DMS53 (cell line): ENCODE measurements at places on chromosomes 7 and 10.
A peak's percentile ranks its signal among the peaks of the same experiment; 100 is the strongest.

GRCh38 chr10:60942788-60943315 is 1.1 kb downstream of the RHOBTB1 start:
- DNase-seq, result peak; percentile 85

DNA sequence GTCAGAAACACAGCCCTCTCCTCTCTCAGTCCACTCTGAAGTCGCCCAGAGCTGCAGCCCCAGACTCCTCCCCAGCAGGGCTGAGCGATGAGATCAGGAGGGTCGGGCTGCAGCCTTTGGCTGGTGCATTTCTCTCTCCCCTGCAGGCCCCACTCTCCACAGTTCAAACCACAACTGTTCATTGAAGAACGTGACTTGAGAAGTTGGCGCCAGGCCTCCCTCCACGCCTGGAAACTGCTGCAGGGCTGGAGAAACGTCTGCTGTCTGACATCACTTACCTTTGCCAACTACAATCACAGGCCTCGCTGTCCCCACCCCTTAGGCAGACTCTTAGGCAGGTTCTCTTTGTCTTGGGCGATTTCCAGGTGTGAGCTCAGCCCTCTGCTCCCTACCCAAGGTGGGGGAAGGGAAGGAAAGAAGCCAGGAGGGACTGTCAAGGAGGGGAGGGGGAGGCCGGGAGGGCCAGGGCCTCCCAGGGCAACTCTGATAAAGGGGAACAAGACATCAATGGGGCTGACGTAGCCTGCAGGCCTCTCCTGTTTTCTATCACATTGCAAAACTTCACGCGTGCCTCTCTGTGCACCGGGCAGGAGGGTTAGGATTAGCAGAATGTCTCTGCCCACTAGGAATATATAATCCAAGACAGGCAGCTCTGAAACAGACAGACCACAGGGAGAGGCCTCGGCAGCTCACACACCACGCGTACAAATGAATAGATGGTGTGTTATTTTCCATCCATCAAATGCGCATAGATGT is 32.7 kb downstream of the CALML5 start:
- peak; percentile 86 for DNase-seq

DNA sequence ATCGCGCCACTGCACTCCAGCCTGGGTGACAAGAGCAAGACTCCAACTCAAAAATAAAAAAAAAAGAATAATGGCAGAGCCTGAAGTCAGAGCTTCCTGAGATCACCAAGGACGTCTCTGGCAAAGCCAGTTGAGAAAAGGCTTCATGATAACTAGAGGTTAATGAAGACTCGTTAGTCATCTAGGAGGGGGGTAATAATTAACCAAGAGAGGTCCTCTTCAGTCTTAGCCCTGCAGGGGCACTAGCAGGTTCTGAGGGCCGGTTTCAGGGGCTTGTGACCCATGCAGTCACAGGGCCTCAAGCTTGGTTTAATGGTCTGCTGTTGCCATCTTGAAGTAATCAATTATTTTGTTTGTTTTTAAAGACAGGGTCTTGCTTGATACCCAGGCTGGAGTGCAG is 28.6 kb upstream of the PROSER2 start:
- DNase-seq, result peak; percentile 55

DNA sequence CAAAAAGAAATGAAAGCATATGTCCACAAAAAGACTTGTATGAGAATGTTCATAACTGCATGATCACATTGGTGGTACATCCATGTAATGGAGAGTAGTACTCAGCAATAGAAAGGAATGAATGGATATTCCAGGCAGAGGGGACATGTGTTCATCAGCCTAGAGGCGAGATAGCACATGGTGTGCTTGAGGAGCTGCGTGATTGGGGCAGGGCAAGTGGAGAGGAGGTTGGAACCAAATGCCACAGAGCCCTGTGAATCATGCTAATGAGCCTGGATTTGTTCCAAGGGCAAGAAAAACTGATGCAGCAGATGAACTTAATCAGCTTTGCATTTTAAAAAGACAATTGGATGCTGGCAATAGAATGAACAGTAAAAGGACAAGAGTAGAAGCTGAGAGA is 73.3 kb downstream of the C10orf90 start:
- no peak for DNase-seq

DNA sequence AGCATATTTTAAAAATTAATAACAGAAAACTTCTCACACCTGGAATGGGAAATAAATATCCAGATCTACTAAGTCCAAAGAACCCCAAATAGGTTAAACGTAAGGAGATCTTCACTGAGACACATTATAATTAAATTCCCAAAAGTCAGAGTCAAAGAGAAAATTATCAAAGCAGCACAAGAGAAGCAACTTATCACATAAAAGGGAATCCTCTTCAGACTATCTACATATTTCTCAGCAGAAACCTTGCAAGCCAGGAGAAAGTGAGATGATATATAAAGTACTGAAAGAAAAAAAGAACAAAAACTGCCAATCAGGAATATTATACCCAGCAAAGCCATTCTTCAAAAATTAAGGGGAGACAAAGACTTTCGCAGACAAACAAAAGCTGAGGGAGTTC is 756.4 kb downstream of the SUGCT start:
- DNase-seq, result no peak

DNA sequence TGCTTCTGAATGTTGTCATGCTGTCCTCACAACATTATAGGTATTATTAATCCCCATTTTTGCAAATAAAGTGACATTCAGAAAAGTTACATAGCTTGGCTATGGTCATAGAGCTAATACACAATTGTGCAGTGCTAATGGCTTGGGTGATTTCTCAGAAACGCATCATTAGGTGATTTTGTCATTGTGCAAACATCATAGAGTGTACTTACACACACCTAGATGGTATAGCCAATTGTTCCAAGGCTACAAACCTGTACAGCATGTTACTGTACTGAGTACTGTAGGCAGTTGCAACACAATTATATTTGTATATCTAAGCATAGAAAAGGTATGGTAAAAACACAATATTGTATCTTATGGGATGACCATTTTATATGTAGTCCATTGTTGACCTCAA is 91.0 kb downstream of the BTAF1 start:
- peak; percentile 68 for DNase-seq

DNA sequence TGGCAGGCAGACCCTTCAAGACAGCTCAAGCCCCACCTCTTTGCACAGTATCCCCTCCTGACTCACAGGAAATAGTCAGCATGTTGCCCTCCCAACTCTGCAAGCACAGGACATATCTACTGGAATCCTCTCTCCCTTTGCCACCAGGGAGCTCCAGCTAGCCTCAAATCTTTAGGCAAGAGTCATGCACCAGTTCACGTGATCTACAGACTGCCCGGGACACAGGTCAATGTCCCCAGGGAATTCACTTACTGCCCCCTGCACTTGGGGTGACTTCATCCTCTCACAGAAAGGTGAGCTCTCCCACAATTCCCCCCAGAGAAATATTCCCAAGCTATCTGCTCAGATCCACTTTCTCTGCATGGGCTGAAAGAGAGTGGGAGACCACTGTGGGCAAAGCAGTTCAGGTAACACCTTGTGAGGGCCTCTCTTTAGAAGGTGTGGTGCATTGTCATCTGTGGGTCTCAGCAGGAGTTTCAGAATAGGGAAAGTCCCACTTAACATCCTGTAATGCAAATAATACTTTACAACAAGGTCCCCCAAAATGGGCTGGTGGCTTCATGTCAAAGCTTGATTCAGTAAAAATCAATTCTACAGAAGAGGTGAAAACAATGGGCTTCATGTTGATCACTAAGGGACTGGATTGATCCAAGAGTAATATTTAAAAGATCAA is 129.9 kb downstream of the NOC3L start:
- no peak for DNase-seq

DNA sequence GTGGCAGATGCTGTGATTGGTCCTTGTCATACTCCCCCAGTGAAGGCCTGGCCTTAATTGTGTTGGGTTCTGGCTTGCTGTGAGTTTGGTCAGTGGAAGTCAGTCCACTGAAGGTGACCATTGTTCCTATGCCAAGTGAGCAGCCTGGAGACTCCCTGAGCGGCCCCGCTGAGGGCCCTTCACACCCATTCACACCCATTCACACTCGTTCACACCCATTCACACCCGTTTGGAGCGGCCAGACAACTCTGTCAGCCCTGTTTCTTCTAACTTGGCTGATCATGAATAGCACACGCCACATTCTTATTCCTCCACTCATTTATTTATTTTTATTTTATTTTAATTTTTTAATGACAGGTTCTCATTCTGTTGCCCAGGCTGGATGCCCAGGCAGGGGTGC is 61.5 kb downstream of the C10orf120 start:
- DNase-seq, result no peak

DNA sequence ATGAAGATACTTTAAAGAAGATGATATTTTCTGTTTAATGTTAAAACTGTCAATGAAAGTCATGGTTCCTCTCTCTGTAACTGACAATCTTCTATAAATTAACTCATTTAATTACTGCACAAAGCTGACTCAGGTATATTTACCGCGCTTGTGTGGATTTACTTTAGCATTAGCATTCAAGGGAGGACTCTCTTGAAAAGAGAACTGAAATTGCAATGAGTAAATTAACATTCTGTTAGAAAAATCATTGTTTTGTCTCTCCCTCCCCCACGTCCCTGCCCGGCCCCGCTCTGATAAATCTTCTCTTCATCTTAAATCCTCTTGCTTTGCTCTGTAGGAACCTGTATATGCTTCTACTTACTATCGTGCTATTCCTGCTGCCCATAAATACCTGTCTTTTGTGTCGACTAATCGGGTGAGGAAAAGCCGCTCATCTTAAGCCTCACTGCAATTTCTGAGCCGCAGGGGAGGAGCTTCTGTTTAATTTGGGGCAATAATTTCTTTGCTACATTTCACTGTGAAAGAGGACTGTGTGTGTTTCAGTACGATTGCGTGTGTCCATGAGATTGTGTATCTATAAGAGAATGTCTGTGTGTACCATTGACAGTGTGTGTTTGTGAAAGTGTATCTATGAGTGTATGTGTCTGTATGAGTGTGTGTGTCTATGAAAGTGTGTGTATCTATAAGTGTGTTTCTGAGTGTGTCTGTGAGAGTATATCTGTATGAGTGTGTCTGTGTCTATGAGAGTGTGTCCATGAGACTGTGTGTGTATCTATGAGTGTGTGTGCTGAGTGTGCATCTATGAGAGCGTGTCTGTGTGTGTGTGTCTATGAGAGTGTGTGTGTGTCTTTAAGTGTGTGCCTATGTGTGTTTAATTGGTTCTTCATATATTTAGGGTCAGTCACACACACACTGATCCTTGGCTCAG is 46.5 kb upstream of the LYZL2 start:
- no peak for DNase-seq

DNA sequence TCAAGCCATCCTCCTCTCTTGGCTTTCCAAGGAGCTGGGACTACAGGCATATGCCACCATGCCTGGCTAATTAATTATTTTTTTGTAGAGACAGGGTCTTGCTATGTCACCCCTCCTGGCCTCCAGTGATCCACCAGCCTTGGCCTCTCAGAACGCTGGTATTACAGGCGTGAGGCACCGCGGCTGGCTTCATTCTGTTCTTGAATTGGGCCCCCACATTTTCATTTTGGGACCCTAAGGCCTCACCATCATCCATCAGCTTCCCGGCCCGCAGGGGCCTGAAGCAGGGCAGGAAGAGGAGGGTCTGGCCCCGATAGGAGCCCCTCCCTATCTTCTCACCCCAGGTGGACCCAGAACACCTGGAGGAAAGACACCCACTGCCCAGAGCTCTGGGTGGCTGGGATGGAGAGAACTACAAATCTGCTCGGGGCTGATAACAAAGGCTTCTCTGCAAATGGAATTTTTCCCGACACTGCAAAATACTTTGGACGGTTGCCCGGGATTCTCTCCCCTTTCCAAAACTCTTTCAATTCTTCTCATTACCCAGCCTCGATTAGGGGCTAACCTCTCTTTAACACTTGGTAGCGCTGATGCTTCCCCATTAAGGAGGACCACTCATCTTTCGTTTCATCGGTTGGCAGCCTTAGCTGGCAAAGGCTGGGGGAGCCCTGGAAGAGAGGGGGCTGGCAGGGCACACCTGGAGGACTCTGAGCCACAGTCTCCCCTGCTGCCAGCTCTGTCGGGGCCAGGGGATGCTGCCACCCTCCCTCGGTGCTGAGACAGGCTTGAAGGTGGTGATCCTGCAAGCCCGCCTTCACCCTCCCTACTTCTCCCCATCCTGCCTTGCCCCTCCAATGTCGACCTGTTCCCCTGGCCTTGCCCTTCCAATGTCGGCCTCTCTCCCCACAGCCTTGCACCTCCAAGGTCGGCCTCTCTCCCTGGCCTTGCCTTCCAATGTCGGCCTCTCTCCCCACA is 81.0 kb upstream of the GNA12 start:
- DNase-seq, result no peak

GRCh38 chr7:30168835-30169573 is 34.2 kb downstream of the MTURN start:
- no peak for DNase-seq

- DNase-seq, result peak; percentile 74
Observed at GRCh38 chr7:135659159-135659846, 3.0 kb upstream of the STMP1 start.

- DNase-seq, result no peak
Observed at GRCh38 chr7:121876656-121877500, 3.9 kb downstream of the PTPRZ1 start.

GRCh38 chr7:128855559-128855958 is 7.1 kb upstream of the ATP6V1F start:
- no peak for DNase-seq

DNA sequence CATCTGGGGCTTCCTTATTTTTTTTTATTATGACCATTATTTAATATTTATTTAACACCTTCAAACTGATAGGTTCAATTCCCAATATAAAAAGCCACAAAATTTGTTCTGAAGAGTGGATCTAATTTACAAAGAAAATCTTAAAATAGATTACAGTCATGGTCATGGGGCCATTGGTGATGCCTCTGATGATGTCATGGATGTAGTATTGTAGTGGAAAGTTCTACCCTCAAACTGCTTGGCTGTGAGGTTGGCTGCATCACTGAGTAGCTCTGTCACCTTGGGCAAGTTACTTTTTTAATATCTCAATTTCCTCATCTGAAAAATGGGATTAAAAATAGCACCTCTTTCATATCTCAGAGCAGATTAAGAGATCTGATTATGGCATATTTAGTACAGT is 128.5 kb downstream of the DKK1 start:
- DNase-seq, result no peak

DNA sequence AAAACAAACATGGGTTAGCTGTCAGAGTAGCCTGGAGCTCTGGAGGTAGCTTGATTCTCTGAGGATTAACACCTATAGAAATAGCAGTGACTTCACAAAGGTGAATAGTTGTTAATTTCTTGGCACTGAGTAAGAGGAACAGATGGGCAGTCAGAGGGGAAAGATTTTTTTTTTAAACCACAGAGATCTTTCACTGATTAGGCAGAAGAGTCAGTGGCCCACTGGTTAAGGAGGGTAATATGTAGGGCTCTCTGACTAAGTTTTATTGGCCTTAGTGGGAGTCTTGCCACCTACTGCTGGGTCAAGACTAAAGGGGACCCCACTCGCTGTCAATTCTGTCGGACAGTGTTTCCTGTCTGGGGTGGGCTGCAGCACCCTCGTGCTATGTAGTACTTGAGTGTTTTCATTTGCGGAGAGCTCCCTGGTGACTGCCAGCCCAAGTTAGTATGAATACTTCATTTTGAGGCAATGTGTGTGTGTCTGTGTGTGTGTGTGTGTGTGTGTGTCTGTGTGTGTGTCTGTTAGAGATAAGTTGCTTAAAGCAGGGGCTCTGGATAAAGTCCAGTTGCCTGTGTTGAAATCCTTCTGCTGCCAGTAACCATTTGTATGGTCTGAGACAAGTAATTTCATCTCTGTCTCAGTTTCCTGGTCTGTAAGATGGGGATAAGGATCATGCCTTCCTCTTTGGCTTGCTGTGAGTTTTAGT is 145.2 kb downstream of the ARID5B start:
- DNase-seq, result no peak

- peak; percentile 31 for DNase-seq
Observed at GRCh38 chr10:67257018-67257417, 331.2 kb downstream of the LRRTM3 start.
